Stimulated activated CD4-positive, alpha-beta T cell treated with anti-CD3 and anti-CD28 coated beads, Interleukin-1b, Interleukin-23, amount 100 ng/mL, for 48 hours (primary cell): ENCODE measurements at places on chromosomes 1 and 21.

- no peak for DNase-seq
Measured at GRCh38 chr1:7616076-7616832, 154.8 kb upstream of the VAMP3 start.

DNA sequence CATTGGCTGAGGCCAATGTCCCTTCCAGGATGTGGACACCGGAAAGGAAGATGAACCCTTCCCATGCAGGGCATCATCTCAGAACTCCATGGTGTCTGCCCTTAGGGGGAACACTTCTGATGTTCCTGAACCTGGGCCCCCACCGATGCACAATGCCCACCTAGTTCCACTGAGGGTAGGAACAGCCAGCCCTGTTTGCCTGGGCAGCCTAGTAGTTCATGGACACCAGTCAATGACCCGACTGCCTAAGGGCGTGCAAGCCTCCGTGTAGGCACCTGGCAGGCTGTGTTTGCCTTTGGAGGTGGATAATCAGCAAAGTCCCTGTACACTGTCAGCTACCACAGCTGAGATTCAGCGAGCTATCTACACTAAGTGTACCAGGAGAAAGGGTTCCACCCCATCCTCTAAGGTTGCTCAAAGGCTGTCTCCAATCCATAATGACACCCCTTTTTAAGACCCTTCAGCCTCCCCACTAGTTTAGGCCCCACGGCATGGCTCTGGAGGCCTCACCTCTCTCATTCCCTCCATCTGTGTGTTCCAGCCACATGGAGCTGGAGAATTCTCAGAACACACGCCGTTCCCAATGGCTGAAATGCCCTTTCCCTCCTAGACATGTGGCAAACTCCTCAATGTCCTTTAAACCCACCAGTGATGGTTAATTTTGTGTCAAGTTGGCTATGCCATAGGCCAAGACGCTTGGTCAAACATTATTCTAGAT lies 124.8 kb upstream of the EDN2 start:
- no peak for DNase-seq

DNA sequence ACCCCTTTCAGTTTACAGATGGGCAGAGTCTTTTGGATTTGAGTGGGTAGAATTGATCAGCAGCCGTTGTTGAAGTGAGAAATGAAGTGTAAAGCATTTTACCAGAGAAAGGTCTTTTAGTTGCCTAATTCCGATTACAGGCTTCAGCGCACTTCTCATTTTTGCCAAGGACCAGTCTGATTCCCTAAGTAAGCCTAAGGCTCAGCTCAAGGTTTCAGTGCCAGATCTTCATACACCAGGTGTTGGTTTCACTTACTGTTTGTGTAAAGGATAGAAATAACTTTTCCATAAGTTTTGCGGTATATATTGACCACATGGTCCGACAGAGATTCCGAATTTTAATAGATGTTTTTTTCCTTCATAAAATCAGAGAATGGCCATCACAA lies 83.9 kb upstream of the BMP8A start:
- DNase-seq, result no peak

- no peak for DNase-seq
Measured at GRCh38 chr1:118340928-118341910, 156.2 kb upstream of the SPAG17 start.

DNA sequence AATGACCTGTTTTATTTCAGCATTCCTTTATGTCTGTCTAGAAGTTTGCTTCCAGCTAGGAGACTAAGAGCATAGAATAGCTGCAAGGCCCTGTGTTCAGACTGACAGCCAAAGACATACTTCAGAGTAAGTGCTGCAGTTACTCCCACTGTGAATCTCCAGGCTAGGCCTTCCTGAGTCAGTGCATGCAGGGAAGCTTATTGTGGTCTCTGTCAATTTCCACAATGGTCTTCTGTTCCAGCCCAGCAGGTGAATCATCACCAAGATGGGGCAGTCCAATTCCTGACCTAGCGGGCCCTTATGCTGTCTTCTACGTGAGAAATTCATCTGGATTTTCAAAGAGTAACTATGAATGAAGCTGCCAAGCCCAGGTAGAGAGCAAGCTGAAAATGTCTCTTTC lies 146.3 kb upstream of the C8B start:
- DNase-seq, result no peak

- no peak for DNase-seq
Measured at GRCh38 chr1:1420654-1421141, 378 bp downstream of the ANKRD65 start.

DNA sequence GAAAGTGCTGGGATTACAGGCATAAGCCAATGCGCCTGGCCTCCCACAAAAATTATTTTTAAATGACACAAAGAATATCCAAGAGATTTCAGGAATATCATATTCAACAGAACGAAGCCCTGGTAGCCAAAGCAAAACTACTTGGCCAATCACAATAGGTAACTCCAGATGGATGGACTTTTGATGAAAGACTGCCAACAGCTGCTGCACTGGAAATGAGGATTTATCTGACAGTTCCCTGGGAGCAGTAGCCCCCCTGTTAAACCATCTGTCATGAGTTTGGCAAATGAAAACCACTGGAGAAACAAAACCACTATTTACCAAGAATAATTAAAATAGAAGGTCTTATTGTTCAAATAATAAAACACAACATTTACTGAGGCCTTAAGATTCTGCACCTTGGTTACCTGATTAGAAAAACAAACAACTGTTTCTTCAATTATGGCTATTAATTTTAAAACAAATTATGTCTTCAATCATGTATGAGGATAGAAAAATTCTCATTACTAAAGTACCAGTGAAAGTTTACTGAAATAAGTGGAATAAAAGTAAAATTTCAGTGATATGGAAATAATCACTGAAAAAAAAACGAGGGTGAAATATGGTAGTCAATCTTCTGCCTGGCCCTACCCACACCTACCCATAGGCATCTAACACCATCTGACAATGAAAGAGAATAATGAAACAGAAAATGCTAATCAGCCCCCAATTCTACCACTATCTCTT lies 34.3 kb upstream of the PSMG1 start:
- DNase-seq, result no peak

GRCh38 chr1:202623075-202623474 lies 87.2 kb downstream of the SYT2 start:
- DNase-seq, result no peak

- no peak for DNase-seq
Measured at GRCh38 chr1:62064829-62065407, 129.7 kb upstream of the L1TD1 start.

DNA sequence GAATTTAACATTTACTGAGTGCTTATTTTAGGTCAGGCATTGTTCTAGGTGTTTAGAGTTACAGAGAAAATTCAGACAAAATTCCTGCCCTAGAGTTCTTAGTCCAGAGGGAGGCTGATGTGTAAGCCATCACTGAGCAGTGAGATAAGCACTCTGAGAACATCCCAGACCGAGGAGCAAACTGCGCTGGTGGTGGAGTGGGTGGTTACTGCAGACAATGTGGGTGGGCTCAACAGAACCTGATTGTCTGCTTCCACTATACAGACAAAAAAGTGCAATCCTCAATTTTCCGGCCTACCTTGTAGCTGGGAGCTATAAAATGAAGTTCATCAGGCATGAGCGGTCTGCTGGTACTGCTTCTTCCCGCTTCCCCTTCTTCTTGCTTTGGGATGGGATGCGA lies 23.5 kb downstream of the PROK1 start:
- no peak for DNase-seq

DNA sequence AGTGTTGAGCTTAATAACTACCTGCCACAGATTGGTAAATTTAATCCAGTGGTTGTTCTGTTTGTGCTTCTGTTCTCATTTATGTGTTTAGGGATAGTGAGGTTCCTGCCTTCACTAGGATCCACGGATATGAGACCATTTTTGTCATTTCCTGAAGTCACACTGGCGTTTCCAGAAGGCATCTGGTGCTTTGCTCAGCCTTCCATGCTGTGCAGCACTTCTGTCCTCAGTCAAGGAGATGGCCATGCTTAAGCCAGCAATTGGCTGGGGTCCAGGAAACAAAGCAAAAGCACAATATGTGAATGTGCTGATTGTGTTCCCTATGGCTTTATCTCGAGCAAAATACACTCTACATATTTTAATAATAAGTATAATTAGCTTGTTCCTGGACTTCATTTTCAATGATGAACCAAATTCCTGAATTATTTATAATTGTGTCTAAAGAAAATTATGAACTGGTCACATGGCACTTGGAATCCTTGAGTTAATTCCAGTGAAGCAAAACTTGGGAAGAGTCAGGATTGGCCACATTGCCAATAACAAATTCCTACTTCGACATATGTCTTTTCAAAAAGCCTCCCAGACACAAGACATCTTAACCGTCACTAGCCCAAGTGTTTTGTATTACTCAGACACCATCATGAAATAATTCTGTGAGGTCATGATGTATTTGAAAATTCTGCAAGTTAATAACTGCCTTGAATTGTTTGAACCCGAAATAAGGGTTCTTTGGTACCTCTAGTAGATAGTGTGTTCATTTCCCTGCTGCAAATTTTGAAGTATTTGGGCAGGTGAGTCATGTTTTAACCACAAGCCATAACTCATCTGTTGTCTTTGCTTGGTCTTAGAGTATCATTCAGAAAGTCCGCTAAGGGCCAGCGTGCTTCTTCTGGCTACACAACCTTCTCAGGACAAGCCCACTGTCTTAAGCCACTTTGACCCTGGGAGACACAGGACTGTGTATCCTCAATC lies 412.4 kb downstream of the DISC1 start:
- DNase-seq, result no peak

DNA sequence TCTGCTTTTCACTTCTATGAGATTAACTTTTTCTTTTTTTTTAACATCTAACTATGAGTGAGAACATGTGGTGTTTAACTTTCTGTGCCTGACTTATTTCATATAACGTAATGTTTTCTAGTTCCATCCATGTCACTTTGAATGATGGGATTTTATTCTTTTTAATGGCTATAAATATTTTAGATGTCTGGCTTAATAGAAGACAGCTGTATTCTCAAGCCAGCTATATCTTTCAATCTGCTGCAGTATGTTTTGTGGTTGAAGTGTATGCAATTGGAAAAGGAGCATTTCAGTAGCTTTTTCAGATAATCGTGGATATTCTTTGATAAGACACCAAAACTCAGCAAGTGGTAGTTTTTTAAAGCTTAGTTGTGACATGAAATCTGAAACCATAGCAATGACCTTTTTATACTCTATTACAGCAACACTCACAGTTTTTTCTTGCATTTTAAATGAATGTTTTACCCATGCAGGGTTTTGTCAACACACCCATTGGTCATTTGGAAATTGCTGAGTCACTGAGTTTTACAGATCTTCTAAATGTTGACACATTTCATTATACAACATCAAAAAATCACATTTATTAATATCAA lies 5.7 kb upstream of the SVBP start:
- DNase-seq, result no peak

DNA sequence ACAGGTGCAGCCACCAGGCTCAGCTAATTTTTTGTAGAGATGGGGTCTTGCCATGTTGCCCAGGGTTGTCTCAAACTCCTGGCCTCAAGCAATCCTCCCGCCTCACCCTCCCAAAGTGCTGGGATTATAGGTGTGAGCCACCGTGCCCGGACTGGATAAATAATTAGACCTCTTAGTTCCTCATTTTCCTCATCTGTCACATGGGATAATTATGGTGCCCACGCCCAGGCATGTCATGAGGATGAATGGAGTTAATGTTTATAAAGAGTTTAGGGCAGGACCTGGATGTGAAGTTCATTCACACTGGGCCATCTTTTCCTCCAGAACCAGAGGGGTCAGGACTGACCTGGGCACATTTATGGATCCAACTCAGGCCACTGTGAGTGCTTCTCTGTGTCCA lies 23.7 kb downstream of the PADI3 start:
- no peak for DNase-seq

GRCh38 chr1:155022136-155022926 lies 11.2 kb downstream of the DCST2 start:
- DNase-seq, result no peak

- no peak for DNase-seq
Measured at GRCh38 chr1:233916706-233917105, 12.2 kb downstream of the SLC35F3 start.

DNA sequence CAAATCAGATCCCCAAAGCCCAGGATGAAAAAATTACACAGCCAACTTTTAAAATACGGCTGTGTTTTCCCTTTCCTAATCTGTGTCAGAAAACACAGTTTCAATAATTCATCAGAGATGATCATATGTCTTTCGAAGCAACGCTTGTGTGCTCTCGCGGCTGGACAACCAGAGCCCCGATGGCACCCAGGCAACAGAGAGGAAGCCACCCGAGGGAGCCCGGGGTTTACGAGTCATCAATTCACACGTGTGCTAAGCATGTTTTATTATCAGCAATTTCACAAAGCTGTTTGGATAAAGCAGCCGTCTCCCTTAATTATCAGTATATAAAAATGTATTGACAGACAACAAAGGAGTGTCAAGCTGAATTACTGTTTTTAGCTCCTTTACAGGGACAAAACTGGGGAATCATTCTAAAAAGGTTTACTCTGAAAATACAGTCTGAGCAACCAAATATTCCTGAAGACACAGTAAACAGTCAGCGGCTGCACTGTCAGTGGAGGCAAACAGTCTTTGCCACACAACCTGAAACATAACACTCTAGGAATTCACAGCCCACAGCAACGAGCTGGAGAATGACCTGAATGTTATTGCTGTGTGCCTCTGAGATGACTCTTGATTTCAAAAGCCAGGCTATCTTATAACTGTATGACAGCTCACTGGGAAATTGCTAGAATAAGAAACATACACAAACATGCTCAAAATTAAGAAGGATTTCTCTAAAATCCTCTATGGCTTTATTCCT lies 201.0 kb downstream of the SIPA1L2 start:
- no peak for DNase-seq

GRCh38 chr1:236009857-236010256 lies 55.0 kb downstream of the NID1 start:
- DNase-seq, result no peak

- DNase-seq, result no peak
Measured at GRCh38 chr1:247360991-247361731, 29.5 kb upstream of the ZNF496 start.

- DNase-seq, result peak; percentile 47
Measured at GRCh38 chr1:112501810-112502641, 6.7 kb upstream of the WNT2B start.

GRCh38 chr1:204123376-204123775 lies 28.5 kb downstream of the ETNK2 start:
- DNase-seq, result no peak

DNA sequence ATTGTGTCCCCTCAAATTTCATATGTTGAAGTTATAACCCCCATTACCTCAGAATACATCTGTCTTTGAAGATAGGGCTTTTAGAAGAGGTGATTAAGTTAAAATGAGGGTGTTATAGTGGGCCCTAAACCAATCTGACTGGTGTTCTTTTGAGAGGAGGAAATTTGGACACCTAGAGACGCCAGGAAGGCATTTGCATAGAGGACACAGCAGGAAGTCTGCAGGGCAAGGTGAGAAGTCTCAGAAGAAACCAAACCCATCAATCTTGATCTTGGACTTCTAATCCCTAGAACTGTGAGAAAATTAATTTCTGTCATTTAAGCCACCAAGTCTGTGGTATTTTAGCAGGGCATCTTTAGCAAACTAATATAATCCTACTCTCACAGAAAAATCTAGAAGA lies 13.0 kb downstream of the GOLPH3L start:
- DNase-seq, result no peak
